ENCODE measurements at places on chromosomes 4 and X.
A peak's percentile ranks its signal among the peaks of the same experiment; 100 is the strongest.

DNA sequence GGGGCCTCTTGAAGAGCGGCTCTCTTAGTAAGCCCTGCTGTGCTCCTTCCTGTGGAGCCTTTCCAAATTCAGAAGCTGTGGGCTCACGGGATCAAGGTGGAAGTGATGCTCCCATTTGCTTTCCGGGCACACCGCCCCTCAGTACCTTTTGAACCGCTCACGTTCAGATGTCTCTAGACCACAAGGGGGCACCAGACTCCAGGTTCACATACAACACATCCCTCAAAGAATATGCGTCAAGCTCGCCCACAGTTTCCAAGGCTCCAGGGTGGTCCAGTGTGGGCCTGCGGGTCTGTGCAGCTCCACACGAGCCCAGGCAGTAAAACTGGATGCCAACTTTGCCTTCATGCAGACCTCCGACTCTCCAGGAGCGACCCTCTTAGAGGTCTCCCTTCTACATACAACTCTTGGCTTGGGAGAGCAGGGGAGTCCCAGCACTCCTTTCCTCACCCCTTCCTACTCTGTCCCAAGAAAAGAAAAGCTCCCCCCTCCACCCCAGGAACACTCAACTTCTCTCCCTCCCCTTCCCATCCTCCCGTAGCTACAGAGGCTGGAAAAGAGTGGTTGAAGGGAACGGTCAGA lies 11.0 kb downstream of the SUPT20HL1 start:
- no peak for DNase-seq

GRCh38 chrX:139795196-139795595 lies 87.2 kb upstream of the MCF2 start:
- no peak for DNase-seq

DNA sequence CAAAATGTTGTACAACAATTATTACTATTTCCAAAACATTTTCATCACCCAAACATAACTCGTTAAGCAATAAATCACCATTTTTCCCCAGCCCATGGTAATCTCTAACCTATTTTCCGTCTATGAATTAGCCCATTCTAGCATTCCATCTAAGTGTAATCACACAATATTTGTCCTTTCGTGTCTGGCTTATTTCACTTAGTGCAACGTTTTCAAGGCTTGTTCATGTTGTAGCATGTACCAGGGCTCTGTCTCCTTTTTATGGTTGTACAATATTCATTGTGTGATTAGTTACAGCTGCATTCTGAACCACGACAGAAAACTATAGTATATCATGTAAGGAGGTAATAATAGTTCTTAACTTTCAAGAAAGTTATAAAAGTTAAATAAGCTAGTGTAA lies 656.0 kb upstream of the HS3ST1 start:
- no peak for DNase-seq

- peak; percentile 82 for DNase-seq
These were observed 593 bp downstream of the SH3RF1 start for GRCh38 chr4:169269916-169270809.

DNA sequence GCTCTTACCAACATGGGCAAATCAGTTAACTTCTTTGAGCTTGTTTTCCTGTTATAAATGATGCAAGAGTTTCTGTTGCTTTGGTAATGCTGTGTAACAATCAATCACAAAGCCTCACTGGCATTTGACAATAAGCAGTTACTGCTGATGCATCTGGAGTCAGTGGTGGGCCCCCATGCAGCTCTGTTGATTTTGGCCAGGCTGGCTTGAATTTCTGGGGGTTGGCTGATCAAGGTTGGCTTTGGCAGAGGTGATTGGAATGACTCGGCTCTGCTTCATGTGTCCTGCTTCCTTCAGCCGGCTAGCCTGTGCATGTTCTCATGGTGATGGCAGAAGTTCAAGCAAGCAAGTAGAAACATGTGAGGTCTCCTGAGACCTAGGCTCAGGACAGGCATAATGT lies 90.4 kb downstream of the PHEX start:
- no peak for DNase-seq

DNA sequence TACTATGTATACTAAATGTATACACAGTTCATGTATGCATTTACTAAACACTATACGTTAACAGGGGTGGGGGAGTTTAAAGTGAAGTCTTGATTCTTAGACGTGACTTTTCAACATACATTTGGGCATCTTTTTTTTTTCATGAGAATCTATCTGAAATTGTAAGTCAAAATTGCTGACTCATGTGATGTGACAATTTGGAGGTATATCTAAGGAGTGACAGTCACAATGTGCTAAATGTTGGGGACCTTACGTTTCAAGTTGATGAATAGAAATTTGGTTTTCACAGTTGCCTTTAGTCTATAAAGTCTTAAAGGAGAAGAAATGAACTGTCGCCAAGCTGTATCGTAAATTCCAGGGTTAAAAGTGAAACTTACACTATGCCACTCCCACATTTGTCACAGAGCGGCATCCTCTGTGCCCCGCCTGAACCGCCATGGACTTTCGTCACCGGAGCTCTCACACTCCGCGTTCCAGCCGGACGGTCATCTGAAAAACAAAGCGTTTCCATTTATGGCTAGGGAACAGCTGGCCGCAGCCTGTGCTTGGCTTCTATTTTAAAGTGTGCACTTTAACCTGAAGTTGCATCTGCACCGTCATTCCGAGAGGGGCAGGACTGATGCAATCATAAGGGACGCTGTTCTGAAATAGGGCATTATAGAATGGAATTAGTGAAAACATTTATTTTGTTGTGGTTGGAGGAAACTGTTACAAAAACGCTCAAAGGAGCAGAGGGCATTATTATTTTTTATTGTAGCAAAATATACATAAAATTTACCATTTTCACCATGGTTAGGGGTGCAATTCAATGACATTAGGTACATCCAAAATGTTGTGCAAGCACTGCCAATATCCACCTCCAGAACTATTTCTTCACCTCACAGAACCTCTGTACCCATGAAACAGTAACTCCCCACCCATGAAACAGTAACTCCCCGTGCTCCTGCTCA lies 30.9 kb downstream of the PDLIM3 start:
- peak; percentile 92 for DNase-seq

GRCh38 chr4:122476126-122476525 lies 19.6 kb upstream of the IL2 start:
- no peak for DNase-seq

DNA sequence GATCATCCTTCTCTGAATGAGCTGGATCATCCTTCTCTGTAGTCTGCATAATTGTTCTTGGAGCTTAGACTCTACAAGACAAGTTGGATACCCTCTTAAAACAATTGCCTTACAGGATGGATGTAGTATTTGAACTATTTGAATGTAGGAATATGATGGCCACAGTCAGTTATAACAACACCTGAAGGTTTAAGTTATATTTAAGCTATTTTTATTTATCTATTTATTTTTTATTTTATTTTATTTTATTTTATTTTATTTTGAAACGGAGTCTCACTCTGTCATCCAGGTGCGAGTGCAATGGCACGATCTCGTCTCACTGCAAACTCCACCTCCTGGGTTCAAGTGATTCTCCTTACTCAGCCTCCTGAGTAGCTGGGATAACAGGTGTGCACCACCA lies 149.9 kb upstream of the SLIT2 start:
- DNase-seq, result no peak

- DNase-seq, result no peak
These were observed 9.9 kb upstream of the CT47C1 start for GRCh38 chrX:119062750-119063374.

DNA sequence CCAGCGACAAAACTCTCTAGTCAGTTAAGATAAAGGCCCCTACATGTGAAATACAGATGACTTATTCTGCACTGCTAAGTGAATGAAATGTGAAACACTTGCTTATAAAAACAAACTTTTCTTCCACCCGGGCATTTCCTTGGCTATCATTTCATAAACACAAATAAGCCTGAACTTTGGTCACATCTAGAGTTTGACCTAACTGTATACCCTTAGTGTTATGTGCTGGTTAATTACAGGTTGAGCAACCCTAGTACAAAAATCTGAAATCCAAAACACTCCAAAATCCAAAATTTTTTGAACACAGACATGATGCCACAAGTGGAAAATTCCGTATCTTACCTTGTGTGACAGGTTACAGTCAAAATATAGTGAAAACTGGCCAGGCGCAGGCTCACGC lies 45.9 kb downstream of the SAT1 start:
- no peak for DNase-seq

- no peak for DNase-seq
These were observed 137.3 kb upstream of the PDE5A start for GRCh38 chr4:119765951-119766350.
